ENCODE measurements at places on chromosomes 5 and 9.

DNA sequence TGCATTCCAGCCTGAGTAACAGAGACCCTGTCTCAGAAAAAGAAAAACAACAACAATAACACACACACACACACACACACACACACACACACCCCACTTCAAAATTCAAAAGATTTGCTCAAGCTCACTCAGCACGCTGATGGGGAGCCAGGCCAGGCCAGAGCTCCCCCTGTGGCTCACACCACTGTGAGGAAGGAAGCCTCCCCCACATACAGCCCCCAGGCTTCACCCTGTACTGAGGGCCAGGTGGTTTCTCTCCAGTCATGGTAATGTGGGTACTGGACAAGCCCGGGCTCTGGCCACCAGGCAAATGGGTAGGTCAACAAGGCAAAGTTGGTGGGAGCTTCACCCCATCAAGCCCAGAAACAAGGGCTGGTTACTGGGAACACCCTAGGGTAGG, 19.0 kb downstream of the ATOX1 start:
- DNase-seq, result no peak

- DNase-seq, result no peak
Measured at GRCh38 chr5:57727591-57727990, 245.0 kb upstream of the ACTBL2 start.

DNA sequence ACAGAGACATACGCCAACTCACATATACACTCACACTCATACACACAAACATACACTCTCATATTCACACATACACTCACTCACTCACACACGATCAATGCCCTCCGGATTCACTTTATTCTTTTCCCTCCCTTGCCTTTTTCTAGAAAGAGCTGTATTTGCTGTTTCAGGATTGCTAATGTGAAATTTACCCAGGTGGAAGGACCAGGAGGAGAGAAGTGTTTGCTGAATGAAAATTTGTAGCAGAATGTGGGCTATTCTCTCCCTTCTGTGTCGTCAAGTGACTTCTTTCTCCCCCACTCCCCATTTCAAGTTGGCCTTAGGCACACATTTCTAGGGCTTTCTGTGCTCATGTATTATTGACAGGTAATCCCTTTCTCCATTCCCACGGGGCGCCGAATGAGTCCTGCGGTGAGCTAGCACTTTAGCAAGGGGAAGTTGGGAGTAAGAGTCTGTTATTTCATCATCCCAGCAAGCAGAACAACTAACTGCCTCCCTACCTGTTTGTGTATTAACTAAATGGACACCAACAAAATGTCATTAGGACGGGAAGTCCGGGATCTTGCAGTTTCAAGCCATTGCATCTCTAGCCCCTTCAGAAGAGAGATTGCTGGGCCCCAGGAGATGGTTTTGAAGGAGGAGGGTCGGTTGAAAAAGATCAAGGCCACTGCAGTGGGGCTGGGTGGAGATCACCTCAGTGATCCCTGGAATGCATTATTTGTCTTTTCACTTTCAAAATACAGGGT, 97.1 kb upstream of the TAF11L2 start:
- no peak for DNase-seq

DNA sequence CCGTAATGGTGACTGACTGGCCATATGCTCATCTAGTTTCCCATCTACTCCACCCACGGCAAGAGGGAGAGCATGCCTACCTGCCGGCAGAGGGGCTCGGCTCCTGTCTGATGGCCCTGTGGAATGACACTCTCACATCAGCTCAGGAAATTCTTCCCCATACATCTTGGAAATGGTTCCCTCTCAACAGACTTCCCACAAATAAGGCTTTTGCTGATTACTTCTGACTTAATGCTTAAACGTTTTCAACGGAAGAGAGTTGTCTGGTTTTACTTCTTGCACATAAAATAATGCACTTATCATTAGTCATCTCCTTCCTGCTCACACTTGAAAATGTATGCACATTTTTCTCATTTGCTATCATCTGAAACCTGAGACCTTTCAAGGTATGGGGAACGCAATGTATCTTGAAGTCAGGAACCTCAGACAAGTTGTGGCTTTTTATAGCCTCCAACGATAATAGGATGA, 129.5 kb downstream of the TTLL11 start:
- DNase-seq, result no peak

DNA sequence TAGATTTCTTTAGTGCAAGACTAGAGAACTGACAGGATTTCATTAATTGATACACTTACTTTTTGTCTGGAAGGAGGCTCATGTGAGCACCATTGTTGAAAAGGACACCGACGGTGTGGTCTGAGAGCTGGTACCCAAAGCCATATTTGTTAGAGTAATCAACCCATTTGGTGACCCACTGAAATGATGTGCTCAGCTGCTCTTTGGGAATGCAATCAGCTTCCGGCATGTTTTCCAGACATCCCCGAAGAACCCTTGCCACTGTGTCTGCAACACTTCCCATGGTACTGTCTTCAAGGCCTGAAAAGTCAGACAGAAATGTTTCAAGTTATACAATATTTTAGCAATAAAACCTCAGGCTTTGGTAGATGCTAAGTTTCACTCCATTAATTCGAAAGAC, 4.4 kb downstream of the PLK2 start:
- DNase-seq, result no peak

DNA sequence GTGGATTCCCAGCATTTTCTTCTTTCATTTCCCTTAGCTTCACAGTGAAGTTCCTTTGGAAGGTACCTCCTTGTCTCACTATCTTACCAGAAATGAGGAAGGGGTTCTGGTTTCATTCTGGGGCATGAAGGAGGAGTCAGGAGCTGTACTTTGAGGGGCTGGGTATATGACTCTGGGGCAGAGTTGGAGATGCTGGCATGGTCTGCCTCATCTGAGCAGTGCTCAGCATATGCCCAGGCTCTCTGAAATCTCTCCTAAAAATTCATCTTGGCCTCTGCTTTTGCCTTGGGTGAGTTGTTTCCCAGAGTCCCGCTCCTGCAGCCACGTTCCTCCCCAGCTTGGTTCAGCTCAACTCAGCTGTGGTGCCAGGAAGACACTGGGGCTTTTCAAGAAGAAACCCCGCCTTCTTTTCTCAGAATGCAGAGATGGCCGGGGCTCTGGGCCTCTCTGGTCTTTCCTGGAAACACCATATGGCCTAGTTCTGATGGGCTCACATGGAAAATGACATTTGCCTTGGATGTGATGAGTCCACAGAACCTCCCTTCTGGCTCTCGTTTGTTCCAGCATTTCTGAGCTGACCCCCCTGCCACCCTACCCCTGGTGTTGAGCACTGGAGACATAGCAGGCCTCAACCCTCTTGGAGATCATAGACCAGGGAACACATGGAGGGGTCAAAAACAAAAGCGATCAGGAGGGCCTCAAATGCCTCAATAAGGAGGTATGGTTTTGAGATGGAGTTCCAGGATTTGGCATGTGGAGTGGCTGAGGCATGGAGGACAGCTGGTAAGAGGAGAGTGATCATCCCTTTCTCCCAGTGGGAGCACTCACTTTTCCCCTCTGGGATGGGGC, 12.0 kb upstream of the TGFBR1 start:
- DNase-seq, result no peak

- DNase-seq, result no peak
Measured at GRCh38 chr9:114302727-114303126, 20.2 kb upstream of the ORM1 start.

DNA sequence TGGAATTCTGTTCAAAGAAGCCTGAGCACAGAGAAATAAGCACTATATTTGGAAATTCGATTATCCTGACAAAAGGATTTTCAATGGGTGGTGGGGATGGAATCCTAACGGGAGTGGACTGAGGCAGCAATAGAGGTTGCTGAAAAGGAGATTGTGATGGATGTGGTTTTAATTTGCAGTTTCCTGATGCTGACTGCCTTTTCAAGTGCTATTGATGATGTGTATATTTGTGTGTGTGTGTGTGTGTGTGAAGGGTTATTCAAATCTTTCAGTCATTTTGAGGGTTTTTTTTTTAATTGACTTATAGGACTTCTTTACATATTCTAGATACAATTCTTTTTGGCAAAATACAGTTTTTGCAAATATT, 614.5 kb downstream of the HINT1 start:
- no peak for DNase-seq

- DNase-seq, result no peak
Measured at GRCh38 chr9:97658707-97659106, 25.1 kb downstream of the NCBP1 start.

DNA sequence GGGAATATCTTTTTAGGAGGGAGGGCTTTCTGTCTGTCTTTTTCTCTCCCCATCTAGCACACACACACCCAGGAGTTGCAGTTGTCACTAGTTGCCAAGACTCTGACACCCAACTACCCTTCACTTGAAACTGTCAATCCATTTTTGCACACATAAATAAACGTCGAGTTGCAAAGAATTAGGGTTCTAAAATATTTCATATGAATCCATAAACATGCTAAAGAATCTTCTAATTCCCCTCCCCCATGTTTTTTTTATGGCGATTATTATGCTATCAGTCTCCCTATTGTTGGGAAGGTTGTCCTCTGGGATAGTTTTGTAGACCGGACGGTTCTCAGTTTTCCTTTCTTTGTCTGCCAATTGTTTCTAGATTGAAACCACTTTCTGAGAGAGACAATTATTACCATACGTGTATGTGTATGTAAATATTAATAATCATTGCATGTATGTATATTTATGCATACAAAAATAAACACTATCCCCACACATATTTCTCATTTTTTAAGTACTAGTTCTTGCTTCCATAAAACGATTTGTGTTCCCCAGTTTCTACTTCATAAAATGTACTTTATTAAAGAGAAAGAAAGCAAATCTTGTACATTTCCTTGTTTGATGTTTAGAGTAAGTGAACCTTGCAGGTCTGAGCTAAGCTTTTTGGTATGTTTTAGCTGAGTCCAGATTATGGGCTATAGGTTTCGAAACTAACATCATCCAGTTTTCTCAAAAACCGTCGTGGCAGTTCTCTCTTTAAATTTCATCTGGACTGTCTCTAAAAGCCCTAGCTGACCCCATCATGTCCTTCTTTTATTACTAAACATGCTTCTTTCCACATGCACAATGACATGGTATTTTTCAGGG, 165.0 kb upstream of the MPDZ start:
- peak; percentile 86 for DNase-seq

Data from NCI-H69 (cell line).